ENCODE measurements at places on chromosomes 4 and X.

GRCh38 chr4:167218022-167218608, 16.2 kb downstream of the SPOCK3 start:
- DNase-seq = no peak

GRCh38 chr4:145839151-145839550, 99.5 kb downstream of the ZNF827 start:
- DNase-seq = no peak

GRCh38 chrX:65136424-65136823, 160.2 kb upstream of the ZC4H2 start:
- no peak for DNase-seq

GRCh38 chrX:103847174-103847870, 15.3 kb upstream of the RAB9B start:
- no peak for DNase-seq

GRCh38 chrX:132442691-132443090, 46.1 kb downstream of the MBNL3 start:
- no peak for DNase-seq

- DNase-seq = no peak
Measured at GRCh38 chrX:44544036-44544435, 1.4 kb upstream of the FUNDC1 start.

- DNase-seq = no peak
Measured at GRCh38 chr4:153887217-153887616, 98.3 kb upstream of the SFRP2 start.

DNA sequence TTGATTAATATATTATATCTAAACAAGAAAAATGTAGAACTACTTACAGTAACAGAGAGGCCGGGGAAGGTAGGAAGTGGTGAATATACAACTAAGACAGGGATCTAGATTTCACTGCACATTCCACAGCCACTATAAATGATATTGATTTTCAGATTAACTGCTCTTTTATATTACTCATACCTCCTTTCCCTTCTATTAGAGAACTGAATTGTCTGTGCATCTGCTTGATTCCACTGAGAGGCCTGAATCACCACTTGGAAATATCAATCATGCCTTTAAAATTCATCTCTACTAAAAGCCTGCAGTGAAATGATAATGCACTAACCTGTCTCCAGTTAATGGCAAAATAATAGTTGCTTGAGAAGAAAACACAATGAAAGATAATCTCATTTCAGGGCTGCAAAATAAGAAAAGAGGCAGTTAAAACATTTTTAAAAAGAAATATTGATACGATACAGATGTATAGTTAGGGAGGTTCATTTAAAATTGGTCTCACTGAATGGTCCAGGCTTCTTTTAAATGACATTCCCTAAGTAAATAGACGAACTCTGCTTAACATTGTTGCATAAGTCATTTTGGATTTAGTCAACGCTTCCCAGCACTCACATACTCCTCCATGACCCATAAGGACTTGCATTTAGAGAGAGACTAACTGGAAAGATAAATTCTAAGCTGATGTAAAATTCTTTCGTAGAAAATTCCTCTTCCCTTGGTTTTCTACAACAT, 3.8 kb downstream of the ANTXR2 start:
- DNase-seq = peak; percentile 34

DNA sequence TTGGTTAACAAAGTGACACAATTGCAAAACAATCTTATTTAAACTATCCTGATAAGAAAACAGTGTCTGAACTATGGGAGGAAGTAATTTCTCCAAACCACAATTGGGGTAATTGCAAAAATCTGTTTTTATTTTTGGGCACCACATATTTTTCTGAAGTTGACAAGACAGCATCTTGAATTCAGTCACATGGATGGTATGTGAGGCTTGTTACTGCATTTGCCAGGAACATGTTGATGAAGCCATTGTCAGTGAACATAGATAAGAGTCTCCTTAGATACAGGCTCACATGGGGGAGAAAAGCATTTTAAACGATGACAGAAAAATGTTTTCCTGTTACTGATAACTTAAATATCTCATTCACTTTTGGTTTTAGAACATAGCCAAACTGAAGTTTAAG, 5.5 kb upstream of the USP53 start:
- DNase-seq = peak; percentile 49

- no peak for DNase-seq
Measured at GRCh38 chrX:1491851-1492349, 39.2 kb upstream of the ASMTL start.

Measured in fibroblast of skin of left biceps (primary cell).